KBM-7 (cell line): ENCODE measurements at places on chromosomes 4 and X.

- peak; percentile 46 for DNase-seq
Measured at GRCh38 chrX:110992611-110993010, 103.4 kb upstream of the PAK3 start.

DNA sequence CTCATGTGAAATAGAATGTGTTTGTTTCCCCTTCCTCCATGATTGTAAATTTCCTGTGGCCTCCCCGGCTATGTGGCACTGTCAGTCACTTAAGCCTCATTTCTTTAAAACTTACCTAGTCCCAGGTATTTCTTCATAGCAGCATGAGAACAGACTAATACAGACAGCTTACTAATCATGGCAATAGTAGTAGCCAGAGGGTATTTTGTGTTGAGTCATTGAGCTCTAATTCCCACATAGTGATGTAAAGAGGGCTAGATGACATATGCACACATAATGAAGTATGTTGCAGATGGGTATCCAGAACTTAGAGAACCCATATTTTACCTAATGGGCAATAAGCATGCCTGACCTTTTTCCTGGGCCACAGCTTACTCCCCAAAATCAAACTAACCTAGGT lies 1197.2 kb downstream of the PCDH7 start:
- no peak for DNase-seq

DNA sequence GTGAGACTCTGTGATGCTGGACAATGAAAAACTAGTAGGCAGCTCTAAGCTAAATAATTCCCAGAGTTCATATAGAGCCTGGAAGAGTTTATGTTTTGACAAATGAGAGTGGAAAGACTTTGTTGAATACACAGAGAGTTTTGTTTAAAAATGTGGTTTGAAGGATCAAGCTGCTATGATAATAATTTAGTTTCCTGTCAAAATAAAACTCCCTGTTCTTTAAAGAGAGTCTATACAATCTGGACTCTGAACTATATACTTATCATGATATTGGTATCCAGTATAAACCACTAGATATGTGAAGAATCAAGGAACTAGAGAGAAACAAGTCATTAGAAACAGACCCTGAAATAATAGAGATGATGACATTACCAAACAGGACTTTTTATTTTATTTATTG lies 158.6 kb downstream of the C4orf33 start:
- no peak for DNase-seq

- no peak for DNase-seq
Measured at GRCh38 chr4:6969826-6970800, 60.5 kb downstream of the TBC1D14 start.

DNA sequence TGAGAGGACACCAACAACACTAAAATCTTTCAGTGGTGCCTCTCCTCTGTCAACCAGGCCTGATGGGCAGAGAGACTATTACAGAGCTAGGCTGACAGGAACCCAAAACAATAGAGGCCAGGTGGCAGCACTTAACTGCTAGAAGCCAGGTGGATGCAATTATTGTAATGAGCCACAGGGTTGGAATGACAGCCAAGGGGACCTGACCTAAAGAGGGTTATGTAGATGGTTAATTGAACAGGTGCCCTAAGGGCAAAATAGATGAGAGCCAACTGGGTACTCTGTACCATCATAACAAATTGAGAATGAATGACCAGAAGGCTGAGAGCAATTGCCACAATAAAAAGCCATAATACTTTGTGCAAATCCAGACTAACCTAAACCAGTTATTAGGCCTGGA lies 24.7 kb upstream of the FRAS1 start:
- no peak for DNase-seq

- DNase-seq = no peak
Measured at GRCh38 chr4:139568206-139568955, 12.4 kb upstream of the SETD7 start.

GRCh38 chr4:75830906-75831305 lies 71.3 kb downstream of the PPEF2 start:
- DNase-seq = no peak

- no peak for DNase-seq
Measured at GRCh38 chr4:118776157-118776954, 59.6 kb downstream of the SEC24D start.

GRCh38 chr4:89368861-89369260 lies 61.3 kb upstream of the GPRIN3 start:
- DNase-seq = no peak

DNA sequence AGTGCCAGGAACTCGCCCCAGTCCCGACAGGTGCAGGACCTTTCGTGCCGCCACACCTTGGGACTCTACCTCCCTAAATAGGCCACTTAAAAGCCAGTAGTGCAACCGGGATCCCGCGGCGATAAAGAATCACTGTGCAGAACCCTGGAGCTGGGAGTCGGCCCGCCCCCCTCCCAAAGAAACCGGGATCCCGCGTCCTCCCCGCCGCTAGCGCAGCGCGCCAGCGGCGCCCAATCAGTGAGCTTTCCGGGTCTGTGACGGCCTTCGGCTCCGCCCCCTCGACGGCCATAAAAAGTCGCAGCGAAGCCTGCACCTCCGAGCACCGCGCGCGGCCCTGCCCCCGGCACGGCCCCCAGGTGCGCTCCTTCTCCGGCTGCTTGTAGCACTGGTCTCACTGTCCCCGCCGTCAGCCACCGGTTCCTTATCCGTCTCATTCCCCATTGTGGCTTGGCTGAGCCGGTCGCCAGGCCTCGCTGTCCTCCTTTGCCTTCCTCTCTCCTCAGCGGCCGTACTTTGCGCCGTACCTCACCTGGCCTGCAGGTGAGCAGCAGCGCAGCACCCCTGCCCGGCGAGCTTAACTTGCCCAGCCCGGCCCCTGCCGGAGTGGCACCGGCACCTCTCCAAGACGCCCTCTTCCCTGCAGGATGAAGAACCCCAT lies at the start of gene LRAT:
LRAT (plus strand) TSS at position 318 of the 658 bp plus-strand sequence; CDS start at position 645, 327 bp downstream.
- no peak for DNase-seq

DNA sequence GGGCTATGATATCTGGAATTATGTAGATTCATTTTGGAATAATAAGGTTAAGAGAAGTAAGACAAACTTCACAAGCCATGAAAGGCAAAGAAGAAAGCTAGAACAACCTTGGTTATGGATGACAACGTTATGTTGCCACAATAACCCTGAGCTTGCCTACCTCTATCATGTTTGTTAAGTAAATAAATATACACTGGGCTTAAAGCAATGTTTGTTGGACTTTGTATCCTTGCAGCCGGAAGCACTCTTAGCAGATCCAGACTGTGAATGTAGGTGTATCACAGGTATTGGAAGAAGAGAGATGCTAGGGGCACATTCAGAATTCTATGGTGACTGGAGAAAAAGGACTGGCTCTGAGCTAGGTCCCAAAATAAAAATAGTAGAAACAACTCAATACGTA lies 214.4 kb downstream of the HS3ST1 start:
- DNase-seq = no peak

- DNase-seq = no peak
Measured at GRCh38 chr4:74486905-74487304, 42.0 kb downstream of the AREG start.

DNA sequence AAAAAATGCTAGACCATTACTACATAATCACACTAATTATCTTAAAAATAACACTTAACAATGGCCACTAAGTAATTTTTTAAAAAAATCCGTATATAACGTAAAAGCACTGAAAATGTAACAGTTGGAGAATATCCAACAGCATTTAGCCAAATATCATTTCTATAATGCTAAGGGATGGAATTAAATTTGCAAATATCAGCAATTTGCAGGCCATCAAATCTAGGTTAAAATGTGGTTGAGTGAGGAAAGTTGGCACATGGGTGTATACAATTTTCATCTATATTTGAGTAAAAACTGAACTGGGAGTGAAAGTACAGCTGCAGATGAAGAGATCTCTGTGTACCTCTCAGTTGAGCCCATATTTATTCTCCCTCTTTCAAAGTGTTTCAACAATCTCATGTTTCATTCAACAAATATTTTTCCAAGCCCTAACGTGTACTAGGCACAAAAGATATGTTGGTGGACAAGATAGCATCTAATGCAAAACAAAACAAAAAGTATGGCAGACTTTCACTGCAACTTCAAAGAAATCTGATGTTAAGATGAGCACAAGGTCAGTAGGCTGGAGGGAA lies 63.0 kb downstream of the MBNL3 start:
- no peak for DNase-seq

DNA sequence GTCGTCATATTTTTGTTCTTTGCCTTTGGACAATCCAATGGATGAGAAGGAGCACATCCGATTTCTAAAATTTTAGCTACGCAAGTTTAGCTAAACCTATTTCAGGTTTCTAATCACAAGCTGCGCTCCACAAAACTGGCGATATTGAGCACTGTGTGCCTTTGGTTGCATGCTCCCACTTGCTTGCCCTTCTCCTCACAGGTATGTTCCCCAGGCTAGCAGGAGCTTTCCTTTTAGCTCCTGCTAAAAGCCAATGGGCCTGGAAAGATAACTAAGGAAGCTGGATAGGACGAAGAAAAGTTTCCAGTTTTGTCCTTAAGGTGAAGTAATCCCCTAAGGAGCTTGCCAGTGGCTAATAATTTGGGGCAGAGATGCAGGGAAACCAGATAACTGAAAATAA lies 975.2 kb downstream of the FSTL5 start:
- no peak for DNase-seq

DNA sequence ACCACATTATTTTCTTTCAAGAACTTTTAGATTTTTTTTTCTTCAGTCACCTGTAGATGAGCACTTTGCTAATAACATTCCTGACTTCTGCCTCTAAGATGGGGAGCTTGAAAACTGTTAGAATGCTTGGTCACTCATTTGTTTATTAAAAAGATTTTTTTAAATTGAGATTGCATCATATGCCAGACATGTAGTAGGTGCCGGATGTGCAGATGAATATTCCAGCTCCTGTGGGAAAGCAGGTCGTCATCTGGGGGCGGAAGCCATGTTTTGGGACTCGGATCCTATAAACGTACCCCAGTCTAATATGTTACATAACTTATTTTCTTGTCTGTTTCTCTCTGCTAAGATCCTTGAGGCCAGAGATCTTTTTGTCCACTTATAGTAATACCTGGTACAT lies 236.8 kb downstream of the ARHGAP10 start:
- DNase-seq = no peak

DNA sequence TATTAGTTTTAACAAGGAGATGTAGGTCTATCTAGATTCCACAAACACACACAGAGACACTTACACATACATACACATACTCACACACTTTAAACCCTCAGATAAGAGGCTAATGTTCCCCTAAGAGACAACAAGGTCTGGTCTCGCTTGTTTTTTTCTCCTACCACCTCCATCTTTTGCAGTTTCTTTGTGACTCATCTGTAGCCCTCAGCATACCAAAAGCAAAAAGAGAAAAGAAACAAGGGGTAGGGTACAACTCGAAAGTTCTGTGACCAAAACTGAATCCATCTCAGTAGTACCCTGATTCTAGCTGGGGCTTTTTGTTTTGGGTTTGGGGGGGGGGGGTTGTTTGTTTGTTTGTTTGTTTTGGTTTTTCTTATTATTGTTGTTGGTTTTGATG lies 12.2 kb upstream of the EXOSC9 start:
- DNase-seq = no peak

GRCh38 chr4:12555011-12555410 lies 929.1 kb downstream of the RAB28 start:
- DNase-seq = no peak

GRCh38 chr4:102403116-102403515 lies 57.8 kb upstream of the SLC39A8 start:
- no peak for DNase-seq

DNA sequence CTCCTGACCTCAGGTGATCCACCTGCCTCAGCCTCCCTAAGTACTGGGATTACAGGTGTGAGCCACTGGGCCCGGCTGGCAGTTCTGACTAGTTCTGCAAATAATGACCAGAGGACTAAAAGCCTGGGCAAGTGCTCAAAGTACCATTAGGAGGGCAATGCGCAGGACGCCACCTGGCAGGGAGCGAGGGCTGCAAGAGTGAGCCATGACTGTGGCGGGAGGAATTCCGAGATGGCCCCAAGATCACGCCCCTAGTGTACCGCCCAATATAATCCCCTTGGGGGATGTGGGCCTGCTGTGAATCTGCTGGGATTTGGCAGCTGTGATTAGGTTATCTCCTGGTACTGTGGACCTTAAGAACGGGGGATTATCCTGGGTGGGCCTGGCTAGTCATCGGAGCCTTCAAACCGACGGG lies 26.2 kb upstream of the GPR78 start:
- no peak for DNase-seq

DNA sequence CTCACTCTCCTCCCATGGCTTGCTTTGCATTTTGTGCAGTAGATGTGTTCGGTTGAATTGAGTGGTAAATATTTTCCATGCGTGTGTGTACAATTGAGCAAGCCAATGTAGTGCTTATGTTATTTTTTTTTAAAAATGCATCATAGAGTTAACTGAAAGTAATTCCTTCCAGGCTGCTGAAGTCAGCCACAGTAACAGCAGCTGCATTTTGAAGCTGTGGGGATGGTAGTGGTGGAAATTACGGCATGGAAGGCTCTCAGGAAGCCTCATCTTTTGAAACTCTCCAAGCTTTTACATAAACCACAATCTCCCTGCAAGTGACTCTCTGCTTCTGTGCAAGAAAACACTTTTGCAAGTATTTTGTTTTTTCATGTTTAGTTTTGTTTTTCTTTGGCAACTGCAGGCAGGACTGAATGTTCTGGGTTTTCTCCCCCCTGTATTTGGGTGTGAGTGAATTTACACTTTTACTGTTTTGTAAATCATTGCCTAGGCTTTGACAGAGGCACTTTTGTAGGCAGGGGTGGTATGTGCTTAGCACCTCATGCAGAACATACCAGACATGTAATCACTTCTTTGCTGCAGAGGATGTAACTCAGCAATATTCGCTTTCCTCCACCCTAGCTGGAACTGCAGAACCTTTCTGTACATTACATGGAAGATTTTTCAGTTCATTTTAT lies 56.2 kb downstream of the LRRC66 start:
- no peak for DNase-seq

DNA sequence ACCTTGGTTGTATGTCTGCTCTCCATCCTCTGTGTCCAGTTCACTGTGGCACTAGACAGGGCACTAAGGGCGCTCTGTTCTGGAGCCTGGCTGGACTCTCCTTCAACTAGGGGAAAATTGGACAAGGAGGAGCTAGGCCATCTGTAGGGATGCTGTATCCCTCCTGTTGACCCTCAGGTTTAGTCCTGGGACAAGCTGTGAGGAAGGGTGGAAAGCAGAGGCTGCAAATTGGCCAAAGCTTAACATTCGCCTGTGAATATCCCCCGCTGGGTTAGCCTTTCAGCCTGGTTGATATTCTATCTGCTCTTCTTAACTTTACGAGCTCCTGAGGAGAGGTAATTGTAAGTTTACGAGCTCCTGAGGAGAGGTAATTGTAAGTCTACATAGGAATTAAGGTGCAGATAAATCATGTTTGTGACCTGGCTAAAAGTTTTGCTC lies 64.4 kb upstream of the ENPEP start:
- DNase-seq = no peak

DNA sequence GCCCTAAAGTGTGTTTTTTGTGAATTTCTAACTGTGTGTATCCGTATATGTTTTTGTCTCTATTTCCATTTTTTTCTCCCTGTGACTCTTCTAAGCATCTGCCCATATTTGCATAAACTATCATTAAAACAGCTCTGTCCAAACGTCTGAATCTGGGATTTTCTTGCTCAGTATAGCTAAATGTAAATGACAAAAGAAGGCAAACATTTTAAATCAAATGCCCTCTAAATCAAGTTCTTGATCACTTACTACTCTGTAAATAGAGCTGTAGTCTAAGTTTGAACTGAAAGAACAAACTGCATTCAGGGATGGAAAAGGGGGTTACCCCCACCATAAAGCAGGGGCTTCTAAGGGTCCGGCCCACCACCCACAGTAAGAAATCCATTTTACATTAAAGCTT lies 432.0 kb upstream of the FAM241A start:
- DNase-seq = no peak

GRCh38 chr4:143421609-143422008 lies 84.9 kb downstream of the GAB1 start:
- no peak for DNase-seq
